ENCODE measurements at places on chromosomes 5 and 9.

DNA sequence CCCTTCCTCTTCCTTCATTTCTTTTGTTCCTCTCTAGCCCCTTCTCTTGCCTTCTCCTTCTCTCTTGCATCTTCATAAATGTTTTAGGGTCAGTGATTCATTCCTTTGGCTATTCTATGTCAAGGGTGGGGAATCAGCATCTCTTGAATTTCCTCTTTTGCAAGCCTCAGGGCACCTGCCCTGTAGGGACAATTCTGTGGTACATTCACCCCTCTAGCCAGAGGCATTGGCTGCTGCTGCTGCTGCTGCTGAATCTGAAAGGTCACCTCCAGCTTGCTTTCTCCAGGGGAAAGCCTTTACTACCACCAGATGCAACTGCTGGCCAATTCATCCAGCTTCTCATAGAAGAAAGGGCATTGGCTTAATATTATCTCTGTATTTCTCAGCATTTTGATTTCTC is 87.3 kb downstream of the INSYN2B start:
- no peak for DNase-seq

- DNase-seq = no peak
Measured at GRCh38 chr5:141709699-141710267, 27.8 kb upstream of the ARAP3 start.

- no peak for DNase-seq
Measured at GRCh38 chr9:101055516-101055915, 27.0 kb downstream of the PLPPR1 start.

- no peak for DNase-seq
Measured at GRCh38 chr9:1415146-1415545, 365.0 kb downstream of the DMRT2 start.

GRCh38 chr5:36934740-36935356 is 58.3 kb downstream of the NIPBL start:
- DNase-seq = no peak

DNA sequence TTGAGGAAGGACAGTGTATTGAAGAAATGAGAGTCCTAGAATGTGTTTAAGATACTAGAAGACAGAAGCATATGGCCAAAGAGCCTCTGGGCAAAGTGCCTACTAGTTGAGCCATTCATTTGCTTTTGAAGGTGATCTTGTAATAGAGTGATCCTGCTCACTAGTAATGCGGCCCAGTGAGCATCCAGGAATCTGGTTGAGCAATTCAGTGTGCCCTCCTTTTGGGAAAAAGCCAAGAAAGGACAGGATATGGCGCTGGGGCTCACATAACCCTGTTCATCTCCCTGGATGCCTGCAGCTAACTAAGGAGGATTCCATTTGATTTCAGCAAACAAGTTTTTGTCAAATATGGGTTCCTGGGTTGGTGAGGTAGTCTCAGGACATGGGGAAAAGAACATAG is 16.3 kb downstream of the ADAM19 start:
- no peak for DNase-seq

DNA sequence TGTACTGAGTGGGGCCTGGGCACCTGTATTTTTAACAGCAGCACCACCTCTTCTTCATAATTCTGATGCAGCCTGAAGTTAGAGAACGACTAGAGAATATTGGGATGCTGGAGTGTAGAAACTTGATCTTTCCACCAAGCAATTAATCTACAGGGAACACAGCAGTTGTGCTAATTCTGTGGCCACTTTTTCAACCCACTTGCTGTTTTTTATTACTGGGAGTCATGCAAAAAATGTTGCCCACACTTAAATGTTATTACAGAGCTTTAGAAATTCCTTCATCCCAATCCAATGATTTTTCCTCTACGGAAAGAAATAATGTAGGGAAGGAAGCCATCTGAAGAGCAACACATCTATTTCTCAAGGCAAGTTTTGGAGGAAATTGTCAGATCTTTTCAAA is 190.9 kb upstream of the TUT7 start:
- no peak for DNase-seq

Measured in cortex of kidney (tissue), 1 donor.